CD14-positive monocyte (primary cell): ENCODE measurements at places on chromosomes 1 and 21.

GRCh38 chr1:234199476-234200127 lies 173.7 kb upstream of the COA6 start:
- no peak for DNase-seq

DNA sequence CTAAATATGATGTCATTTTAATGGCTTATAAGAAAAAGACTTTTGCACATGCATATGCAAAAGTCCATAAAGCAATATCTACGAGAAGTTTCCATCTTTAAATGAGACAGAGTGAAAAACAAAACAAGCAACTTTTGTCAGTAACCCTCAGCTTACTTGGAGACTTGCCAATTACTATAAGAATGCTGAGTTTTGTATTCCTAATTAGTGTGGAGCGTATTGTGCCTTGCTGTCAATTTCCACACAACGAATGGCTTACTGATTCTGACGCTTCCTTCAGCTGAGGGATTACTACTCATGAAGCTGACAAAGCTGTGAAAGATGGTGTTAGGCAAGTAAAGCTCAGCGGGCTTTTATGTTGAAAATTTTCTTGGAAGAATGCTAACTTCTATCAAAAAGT lies 440.4 kb upstream of the ADAMTS5 start:
- no peak for DNase-seq

GRCh38 chr1:41660570-41661427 lies 176.3 kb upstream of the EDN2 start:
- DNase-seq, result no peak

- peak; percentile 29 for DNase-seq
Observed at GRCh38 chr1:152110860-152111514, 4.3 kb downstream of the TCHH start.

- DNase-seq, result no peak
Observed at GRCh38 chr1:153428073-153428638, 11.8 kb downstream of the S100A7A start.

DNA sequence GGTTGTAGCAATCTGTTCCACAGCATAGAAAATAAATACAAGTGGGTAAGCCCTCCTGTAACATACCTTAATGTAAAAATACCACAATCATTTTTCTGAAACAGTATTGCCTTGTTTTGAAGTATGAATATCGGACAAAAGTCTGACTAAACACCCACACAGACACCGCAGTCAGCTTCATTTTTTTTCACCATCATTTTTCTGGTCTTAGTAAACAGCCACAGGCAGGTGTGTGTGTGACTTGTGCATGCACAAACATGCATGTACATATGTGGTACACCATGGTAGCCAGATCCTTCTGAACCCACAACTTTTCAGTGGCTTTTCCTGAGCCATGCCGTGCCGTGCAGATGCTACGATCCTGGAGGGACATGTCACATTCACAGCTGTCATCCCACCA lies 261.7 kb downstream of the PCP4 start:
- no peak for DNase-seq

DNA sequence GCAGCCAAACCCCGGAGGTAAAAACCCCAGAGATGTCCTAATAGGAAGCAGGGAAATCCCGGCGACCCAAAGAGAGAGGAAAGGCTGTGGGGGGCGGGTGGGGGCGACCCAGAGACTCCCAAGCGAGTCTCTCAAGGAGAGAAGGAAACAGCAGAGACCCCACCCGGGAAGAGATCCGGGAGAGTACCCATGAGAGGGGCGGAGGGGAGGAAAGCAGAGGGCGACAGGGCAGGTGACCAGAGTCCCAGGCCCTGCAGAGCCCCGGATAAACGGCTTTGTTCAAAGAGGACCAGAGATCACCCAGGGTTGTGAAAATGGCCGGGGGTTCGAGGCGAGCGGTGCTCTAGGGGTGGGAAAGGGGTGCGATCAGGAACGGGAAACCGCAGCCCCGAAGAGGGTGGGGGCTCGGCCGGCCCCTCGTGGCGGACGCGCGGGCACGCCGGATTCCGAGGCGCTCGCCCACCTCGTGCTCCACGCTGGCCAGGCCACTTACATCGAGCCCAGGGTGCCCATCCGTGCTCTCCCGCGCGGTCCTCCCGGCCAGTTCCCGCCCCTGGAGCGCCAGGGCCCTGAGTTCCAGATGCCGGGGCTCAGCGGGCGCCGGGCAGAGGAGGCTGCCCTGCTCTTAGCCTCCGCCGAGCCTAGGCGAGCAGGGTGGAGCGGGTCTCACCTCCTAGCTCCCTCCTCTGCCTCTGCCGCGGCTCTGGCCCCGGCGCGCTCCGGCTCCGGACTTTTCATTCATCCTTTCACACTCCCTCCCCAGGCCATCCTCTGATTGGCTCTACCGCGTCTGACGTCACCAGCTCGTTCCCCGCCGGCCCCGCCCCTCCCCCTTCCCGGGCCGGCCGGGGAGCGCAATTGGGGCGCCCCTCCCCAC lies 52.3 kb downstream of the RHBG start:
- peak; percentile 63 for DNase-seq

GRCh38 chr1:46448109-46448911 lies 41.3 kb upstream of the DMBX1 start:
- DNase-seq, result no peak

DNA sequence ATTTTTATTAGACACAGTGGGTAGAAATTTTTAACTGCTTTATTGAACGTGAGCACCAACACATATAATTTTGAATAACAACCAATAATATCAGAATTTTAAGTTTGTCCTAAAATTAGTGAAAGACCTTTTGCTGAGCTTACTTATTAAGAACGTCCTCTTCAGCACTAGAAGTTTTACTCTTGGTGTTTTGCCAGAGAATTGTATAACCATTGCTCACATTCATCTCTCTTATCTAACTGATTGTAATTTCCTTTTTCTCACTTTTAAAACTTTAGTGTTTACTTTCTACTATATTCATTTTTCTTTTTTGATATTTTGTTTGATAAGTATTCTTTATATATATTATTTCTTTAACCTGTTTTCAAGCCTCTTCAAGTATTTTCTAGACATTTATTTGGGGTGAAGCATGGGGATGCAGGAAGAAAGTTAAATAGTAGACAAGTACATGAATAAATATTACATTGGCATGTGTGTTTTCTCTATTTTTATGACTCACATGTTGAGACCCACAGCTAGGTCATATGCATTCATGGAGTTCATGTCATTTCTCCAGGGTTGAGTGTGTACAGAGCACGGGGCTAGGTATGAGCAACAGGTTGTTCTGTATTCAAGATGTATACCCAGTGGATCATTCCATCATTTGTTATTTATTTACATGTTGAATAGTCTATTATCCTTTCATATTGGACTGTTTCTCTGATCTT lies 90.6 kb downstream of the ATP6V1G3 start:
- DNase-seq, result no peak

DNA sequence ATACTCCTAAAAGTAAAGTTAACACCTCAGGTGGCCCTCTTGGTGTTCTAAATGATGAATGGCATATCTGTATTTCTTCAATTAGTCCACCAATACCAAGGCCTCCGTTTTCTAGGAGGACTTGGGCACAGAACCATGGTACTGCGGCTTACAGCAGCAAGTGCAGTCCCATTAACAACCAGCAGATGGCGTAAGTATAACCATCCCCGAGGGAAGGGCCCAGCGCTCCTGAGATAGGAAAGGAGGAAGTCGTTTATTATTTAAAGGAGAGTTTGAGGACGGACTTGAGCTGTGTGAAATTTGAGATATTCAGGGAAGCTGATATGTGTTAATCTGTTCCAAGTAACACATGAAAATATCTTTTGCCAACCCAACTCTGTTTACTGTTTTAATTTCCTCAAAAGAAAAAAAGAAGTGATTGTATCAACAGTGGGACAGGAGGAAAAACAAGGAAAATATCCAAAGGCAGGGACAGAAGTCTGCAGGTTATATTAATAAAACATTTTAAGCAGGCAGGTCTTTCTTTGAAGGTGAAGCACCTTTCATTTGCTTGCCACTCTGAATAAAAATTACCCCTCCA lies 37.7 kb upstream of the KCNJ15 start:
- DNase-seq, result peak; percentile 87

DNA sequence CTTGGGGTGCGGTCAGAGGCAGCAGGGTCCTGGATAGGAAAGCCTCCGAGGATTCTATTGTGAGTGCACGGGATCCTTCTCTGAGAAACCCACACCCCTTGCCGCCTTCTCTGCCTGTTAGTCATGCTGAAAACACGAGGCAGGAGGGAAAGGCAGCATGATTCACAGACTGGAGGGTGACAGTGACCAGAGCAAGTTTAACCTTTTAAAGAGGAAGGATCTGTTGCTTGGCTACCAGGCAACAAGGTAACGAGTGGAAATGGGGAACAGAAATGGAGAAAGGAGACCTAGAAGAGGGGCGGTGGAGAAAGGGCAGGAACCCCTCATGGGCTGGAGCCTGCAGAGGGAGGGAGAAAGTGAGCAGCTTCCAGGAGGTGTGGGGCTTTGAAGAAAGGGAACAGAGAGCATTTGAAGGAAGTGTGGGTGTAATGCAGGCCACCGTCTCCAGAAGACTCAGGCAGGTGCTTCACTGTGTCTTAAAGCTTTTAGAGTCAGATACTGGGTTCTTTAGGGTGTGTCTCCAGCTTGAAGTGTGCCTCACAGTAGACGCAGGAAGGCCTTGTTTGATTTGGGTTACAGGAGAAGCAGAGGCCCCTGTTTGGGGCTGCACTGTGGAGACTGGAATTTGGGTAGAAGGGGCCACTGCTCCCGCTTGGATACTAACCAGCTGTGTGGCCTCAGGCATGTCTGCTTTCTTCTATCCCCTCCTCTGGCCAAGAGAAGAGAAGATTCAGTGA lies 19.1 kb downstream of the OPTC start:
- DNase-seq, result peak; percentile 97

GRCh38 chr1:85611425-85611824 lies 30.9 kb downstream of the CCN1 start:
- no peak for DNase-seq

- DNase-seq, result no peak
Observed at GRCh38 chr1:228735871-228736586, 750 bp downstream of the RHOU start.

- DNase-seq, result no peak
Observed at GRCh38 chr1:184322253-184322652, 64.6 kb upstream of the C1orf21 start.

DNA sequence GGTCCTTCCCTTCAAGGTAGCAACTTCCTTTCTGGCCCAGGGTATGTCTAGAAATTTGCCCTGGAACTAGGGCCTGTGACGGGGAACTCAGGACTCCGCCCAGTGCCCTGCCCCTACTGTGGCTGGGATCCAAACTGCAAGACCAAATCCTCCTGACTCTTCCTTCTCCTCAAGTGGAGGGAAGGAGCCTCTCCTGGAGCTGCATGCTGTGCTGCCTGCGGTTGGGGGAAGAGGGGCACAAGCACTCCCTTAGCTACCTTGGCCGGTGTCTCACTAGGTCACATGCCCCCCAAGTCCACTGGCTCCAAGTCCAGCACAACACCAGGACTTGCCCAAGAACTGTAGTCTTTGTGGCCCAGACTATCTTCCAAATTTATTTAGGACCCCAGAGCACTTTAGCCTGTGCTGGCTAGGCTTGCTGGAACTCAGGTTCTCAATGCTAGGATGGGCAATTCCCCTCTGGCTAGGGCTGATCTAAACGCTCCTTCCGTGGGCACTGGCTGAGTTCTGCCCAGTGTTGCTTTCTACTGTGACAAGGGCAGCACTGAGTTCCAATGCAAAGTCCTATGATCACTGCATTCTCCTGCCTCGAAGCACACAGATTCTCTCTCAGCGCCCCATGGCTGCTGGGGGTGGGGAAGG lies 12.2 kb downstream of the ADSS2 start:
- no peak for DNase-seq

GRCh38 chr1:11560061-11560460 lies 81.1 kb downstream of the DISP3 start:
- DNase-seq, result no peak

GRCh38 chr1:177190308-177190970 lies 19.7 kb downstream of the BRINP2 start:
- DNase-seq, result no peak

DNA sequence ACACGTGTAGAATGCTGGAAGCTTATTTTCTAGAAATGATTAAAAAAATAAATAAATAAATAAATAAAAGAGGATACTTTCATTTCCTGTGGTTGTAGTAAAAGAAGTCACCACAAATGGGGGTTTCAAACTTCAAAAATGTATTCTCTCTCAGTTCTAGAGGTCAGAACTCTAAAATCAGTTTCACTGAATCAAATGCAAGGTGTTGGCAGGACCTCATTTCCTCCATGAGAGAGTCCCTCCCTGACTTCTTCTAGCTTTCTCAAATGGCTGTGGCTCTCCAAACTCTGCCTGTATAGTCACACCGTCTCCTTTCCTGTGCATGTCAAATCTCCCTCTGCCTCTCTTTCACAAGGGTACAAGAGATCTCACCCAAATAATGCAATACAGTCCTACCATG lies 312.6 kb upstream of the CXADR start:
- no peak for DNase-seq
